Spinal cord (tissue), 10 donors: ENCODE measurements at places on chromosomes 11 and 22. TPM values are rescaled to one million over a fixed set of nuclear protein-coding genes. Genes with fewer than 3 reads are reported as not detected.

The RASL10A gene
- polyA plus RNA-seq = 6.6 TPM

The PICK1 gene
- polyA plus RNA-seq = 32.8 TPM

The CRYBB2 gene
- polyA plus RNA-seq = 0.93 TPM

The FCHSD2 gene
- polyA plus RNA-seq = 82.0 TPM

The CRACR2B gene
- 7.4 TPM for polyA plus RNA-seq

The GLYAT gene
- 0.59 TPM for polyA plus RNA-seq

The A4GALT gene
- 8.1 TPM for polyA plus RNA-seq

The RFPL1 gene
- 6.3 TPM for polyA plus RNA-seq

The TIGD3 gene
- 3.4 TPM for polyA plus RNA-seq

The ANO5 gene
- polyA plus RNA-seq = 16.8 TPM

DNA sequence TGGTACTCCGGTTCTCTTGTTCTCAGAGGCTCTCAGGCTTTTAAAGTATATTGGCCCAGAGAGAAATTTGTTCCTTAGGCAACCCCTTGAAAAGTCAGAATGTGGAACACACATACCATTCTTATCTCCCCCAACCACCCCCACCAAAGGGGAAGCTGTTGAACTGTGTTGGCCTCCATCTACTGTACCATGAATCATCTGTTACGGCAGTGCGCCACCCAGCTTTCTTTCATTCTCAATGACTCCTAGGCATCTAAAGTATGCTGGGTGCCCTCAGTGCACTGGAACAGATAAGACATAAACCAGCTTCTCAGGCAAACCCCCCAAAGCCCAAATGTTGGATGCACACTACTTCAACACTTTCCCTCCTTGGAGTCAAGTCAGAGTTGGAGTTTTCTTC is 696.2 kb upstream of the TENM4 start:
- H3K27ac ChIP-seq = no peak overlapping the region
- no peak overlapping the region for H3K4me3 ChIP-seq
- no peaks in the 10 kb centered on the region for H3K27me3 ChIP-seq
- no peaks in the 10 kb centered on the region for H3K4me1 ChIP-seq
- no peaks in the 10 kb centered on the region for H3K36me3 ChIP-seq

DNA sequence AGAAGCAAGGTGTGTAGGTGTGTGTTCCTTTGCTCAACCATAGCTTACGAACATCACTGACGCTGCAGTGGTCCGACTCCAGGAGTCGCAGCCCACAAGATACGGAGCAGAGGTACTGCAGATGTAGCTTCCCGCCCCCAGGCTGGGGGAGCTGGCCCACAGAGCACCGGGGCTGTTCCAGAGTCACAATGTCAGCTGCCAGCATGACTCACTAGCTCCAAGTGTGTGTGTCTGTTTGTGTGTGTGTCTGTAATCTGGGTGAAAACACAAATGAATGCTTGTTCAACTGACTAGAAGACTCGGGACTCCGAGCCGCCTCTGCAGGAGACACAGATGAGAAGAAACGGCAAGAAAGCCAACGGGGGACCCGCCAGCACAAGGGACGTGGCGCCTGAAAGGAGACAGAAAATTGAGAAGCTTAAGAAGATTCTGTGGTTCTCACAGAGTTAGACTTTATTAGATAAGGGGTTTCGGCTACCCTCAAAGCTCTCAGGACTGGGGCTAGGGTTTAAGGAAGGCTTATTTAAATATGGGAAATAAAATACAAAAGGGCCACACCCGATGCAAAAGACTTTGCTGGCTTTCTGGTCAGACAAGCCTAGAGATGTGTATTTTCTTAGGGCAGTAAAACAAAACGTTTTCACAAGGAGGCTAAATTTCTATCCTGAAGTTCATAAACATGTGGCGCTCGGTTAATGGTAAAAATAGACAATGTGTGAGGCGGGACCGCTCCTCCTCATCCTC is 10.7 kb downstream of the VSIG10L2 start:
- H3K4me3 ChIP-seq = no peak overlapping the region
- no peaks in the 10 kb centered on the region for H3K27me3 ChIP-seq
- H3K36me3 ChIP-seq = peaks cover 28% of the 10 kb centered on the region
- no peak for DNase-seq
- H3K4me1 ChIP-seq = peaks cover 21% of the 10 kb centered on the region
- no peak overlapping the region for H3K27ac ChIP-seq

GRCh38 chr11:13486926-13487660 is 8.7 kb downstream of the PTH start:
- H3K36me3 ChIP-seq = no peaks in the 10 kb centered on the region
- no peak overlapping the region for H3K4me3 ChIP-seq
- DNase-seq = peak; percentile 14

- no peaks in the 10 kb centered on the region for H3K27me3 ChIP-seq
- peaks cover 60% of the 10 kb centered on the region for H3K36me3 ChIP-seq
- no peak overlapping the region for H3K4me3 ChIP-seq
Measured at GRCh38 chr22:43828998-43829782, 17.1 kb upstream of the EFCAB6 start.

GRCh38 chr11:69819541-69820070 is 390 bp upstream of the FGF3 start:
- peaks cover 15% of the 10 kb centered on the region for H3K4me1 ChIP-seq
- no peak for DNase-seq
- H3K27me3 ChIP-seq = peaks cover 82% of the 10 kb centered on the region

GRCh38 chr22:38412435-38413084 is 42.4 kb downstream of the KCNJ4 start:
- H3K36me3 ChIP-seq = no peaks in the 10 kb centered on the region
- peaks cover 2% of the 10 kb centered on the region for H3K27me3 ChIP-seq
- H3K4me1 ChIP-seq = peaks cover 14% of the 10 kb centered on the region
- no peak overlapping the region for H3K27ac ChIP-seq

DNA sequence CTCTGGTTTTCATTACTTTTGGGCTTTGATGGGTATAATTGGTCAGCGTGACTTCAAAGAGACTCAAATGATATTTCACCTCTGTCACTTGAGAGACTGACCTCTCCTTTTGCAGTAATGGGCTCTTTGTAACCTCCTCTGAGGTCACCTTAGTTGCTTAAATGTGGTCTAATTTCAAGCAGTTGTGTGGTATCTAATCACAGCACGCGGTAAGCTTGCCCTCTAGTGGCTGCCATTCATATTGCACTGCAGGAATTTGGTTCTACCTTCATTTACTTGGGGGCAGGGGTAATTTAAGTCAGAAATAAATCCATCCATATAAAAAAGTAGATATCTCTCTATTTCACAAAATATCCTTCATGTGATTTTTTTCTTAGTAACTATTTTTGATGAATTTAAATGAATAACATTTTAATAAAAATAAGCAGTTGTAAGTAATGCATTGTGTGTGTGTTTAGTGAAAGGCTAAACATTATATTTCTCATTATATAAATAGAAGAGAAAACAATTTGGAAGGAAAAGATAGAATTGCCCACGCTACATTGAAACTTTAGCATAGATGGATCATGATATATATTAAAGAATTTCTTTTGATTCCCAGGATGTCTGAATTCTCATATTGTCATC is 55.0 kb upstream of the ANO3 start:
- H3K4me1 ChIP-seq = no peaks in the 10 kb centered on the region
- no peak overlapping the region for H3K27ac ChIP-seq
- H3K36me3 ChIP-seq = no peaks in the 10 kb centered on the region
- no peak overlapping the region for H3K4me3 ChIP-seq

GRCh38 chr22:23149743-23150238 is 4.5 kb downstream of the RAB36 start:
- H3K27ac ChIP-seq = no peak overlapping the region
- peaks cover 51% of the 10 kb centered on the region for H3K36me3 ChIP-seq
- H3K27me3 ChIP-seq = no peaks in the 10 kb centered on the region
- H3K4me3 ChIP-seq = no peak overlapping the region
- H3K4me1 ChIP-seq = peaks cover 22% of the 10 kb centered on the region

DNA sequence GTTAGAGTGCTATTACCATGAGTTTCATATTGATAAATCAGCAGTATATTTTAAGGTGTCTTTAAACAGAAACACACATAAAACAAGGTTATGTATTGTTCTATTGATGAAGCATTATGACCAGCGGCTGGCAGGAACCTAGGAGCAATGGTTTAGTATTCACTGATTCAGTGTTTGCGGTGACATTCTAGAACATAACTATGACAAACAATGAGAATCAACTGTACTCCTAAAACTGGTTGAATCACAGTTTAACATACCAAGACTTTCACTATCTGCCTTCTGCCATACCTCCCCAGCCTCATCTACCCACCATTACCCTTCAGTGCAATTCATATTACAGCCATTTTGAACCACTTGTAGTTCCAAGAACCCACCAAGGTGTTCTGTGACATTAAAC is 8.8 kb downstream of the HOATZ start:
- no peak overlapping the region for H3K4me3 ChIP-seq
- H3K36me3 ChIP-seq = no peaks in the 10 kb centered on the region
- H3K4me1 ChIP-seq = no peaks in the 10 kb centered on the region
- H3K27ac ChIP-seq = no peak overlapping the region

GRCh38 chr11:121958971-121959325 is 157.1 kb downstream of the BLID start:
- H3K27ac ChIP-seq = no peak overlapping the region
- DNase-seq = no peak
- no peaks in the 10 kb centered on the region for H3K36me3 ChIP-seq
- no peaks in the 10 kb centered on the region for H3K27me3 ChIP-seq

- peak overlapping the region; percentile 13 for H3K27ac ChIP-seq
- peaks cover 10% of the 10 kb centered on the region for H3K36me3 ChIP-seq
- no peak for DNase-seq
Measured at GRCh38 chr22:32846780-32847491, 45.4 kb downstream of the TIMP3 start.

DNA sequence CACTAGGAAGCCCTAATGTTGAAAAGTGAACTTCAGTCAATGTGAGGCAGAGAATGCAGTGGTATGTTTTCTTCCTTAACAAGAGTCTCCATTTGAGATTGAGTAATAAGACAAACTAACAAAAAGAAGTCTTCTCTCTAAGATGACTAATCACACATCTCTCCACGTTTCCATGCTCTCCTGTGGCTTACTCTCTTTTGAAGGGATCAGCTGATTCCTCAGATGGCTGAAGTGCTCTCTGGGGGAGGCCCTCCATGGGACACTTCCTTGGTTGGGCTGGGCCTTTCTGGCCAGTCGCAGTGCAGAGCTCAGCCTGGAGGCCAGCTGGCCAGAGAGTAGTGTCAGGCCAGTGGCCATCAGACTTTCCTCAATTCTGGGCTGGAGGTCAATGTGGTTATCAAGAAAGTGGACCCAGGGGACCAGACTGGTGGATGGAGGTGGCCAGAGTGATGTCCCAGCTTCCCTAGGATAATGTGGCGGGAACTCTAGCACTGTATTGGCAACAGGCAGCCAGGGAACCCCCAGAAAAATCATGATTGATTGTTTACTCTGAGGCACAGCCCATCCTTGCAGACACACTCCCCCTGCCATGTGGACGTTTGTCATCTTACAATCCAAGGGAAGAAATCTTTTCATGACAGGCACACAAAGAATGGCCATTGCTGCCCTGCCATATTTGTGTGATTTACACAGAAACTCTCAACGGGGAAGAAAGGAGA is 14.5 kb downstream of the CSRP3 start:
- no peaks in the 10 kb centered on the region for H3K27me3 ChIP-seq
- H3K4me3 ChIP-seq = no peak overlapping the region
- peaks cover 12% of the 10 kb centered on the region for H3K4me1 ChIP-seq

- DNase-seq = no peak
- no peak overlapping the region for H3K4me3 ChIP-seq
- H3K27ac ChIP-seq = no peak overlapping the region
- peaks cover 3% of the 10 kb centered on the region for H3K36me3 ChIP-seq
Measured at GRCh38 chr11:65427691-65428577, 5.3 kb downstream of the NEAT1 start.

DNA sequence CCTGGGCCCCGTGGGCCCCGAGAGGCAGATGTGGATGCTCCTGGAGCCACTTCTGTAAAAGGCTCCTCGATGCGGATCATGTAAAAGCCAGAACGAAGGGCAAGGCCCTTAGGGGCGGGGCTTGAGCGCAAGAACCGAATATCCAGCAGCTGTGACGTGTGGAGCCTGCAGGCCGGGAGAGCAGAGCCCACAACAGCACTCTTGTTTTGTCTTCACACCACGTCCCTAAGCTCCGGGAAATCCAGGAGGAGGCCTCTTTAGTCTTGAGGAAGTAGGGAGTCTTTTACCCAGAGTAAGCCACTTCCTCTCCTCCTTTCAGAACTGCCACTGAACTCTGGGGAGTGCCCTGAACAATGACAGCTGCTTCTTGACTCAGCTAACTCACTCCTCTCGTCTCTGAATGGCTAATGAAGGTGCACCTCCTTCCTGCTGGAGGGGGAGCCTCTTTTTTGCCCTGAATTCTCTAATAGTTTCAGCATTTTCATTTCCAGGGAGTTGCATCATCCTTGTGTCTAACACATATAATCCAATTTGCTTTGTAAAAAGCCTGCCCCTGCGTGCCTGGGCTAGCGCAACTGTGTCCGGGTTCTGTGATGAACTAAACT is 12.5 kb downstream of the L3MBTL2 start:
- peaks cover 12% of the 10 kb centered on the region for H3K4me1 ChIP-seq
- H3K27ac ChIP-seq = peak overlapping the region; percentile 65
- H3K4me3 ChIP-seq = no peak overlapping the region

DNA sequence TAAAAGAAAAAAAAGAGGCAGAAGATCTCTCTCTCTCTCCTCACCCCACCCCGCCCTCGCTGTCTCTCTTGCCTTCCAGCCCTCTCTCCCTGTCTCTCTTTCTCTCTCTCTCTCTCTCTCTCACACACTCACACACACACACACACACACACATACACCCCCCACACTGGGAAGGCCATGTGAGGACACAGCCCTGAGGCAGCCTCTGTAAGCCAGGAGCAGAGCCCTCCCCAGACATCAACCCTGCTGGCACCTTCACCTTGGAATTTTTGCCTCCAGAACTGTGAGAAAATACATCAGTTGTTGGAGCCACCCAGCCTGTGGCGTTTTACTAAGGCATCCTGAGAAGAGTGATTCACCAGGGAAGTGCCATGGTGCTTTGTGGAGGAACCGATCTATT is 14.7 kb downstream of the APOL3 start:
- H3K27ac ChIP-seq = no peak overlapping the region
- H3K27me3 ChIP-seq = no peaks in the 10 kb centered on the region
- no peak overlapping the region for H3K4me3 ChIP-seq
- DNase-seq = no peak
- no peaks in the 10 kb centered on the region for H3K36me3 ChIP-seq

GRCh38 chr11:80096736-80097135 is 655.9 kb upstream of the TENM4 start:
- DNase-seq = no peak
- no peak overlapping the region for H3K4me3 ChIP-seq
- no peaks in the 10 kb centered on the region for H3K27me3 ChIP-seq
- H3K27ac ChIP-seq = no peak overlapping the region
- no peaks in the 10 kb centered on the region for H3K36me3 ChIP-seq
- H3K4me1 ChIP-seq = no peaks in the 10 kb centered on the region

DNA sequence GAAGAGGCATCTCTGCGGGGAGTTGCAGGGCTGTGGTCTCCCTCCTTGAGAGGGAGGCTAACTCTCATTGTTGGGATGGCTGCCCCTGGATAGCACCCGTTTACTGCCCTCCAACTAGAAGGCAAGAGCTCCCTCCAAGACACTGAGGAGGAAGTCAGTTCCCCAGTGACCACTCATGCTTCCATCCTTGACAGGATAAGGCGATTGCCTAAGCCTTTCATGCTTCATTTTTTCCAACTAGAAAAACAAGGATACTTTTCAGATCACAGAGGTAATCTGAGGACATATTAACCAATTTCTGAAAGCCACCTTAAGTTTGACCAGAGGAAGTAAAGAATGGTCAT is 186.6 kb downstream of the MAML2 start:
- DNase-seq = no peak
- H3K27me3 ChIP-seq = no peaks in the 10 kb centered on the region
- peaks cover 23% of the 10 kb centered on the region for H3K4me1 ChIP-seq
- H3K27ac ChIP-seq = peak overlapping the region; percentile 87
- no peaks in the 10 kb centered on the region for H3K36me3 ChIP-seq
